ENCODE measurements at places on chromosomes 7 and 10. TPM values are rescaled to one million over a fixed set of nuclear protein-coding genes. Genes with fewer than 3 reads are reported as not detected.

Gene AKR1C4
- total RNA-seq: not detected

Gene ANKRD30A
- not detected for total RNA-seq

Gene RPS24
- 1,044 TPM for total RNA-seq

Gene VWDE
- 7.0 TPM for total RNA-seq

- peaks cover 2% of the 10 kb centered on the region for H3K36me3 ChIP-seq
- no peak for DNase-seq
- H3K4me1 ChIP-seq: peaks cover 4% of the 10 kb centered on the region
- no peak overlapping the region for H3K27ac ChIP-seq
- H3K4me3 ChIP-seq: no peak overlapping the region
- no peaks in the 10 kb centered on the region for H3K27me3 ChIP-seq
Measured at GRCh38 chr10:22810643-22811465, 96.5 kb upstream of the PIP4K2A start.

DNA sequence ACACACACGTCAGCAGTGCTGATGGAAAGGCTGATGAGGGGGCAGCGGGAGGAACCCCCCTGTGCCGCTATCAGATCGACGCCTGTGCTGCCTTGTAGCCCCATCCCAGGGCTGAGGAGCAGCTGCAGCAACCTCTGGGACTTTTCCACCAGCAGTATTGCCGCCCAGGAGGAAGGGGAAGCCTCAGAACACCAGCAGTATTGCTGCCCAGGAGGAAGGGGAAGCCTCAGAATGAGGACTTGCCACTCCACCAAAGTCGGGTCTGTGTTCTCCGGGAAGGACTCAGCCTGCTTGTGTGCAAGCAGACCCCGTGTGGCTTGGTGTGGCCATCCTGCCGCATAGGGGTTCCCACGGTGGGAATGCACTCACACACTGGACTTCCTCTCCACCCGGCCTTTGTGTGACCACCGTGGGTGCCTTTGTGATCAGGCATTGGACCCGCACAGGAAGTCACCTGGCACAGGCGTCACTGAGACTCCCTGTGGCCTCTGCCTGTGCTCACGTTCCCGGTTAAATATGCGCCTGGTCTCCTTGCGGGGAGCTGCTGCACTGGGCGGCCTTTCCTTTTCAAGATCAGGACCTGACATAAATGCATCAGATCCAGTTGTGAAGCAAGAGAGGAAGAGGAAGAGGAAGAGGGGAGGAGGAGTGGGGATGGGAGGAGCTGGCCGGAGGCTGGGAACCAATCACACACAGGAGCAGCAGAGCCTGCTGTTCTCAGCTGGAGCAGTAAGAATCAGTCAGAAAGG lies 248.5 kb downstream of the DNAJB6 start:
- peak overlapping the region; percentile 32 for H3K27ac ChIP-seq
- H3K4me1 ChIP-seq: peaks cover 2% of the 10 kb centered on the region
- DNase-seq: no peak
- no peaks in the 10 kb centered on the region for H3K36me3 ChIP-seq
- H3K4me3 ChIP-seq: peak overlapping the region; percentile 61
- H3K27me3 ChIP-seq: peaks cover 65% of the 10 kb centered on the region

GRCh38 chr7:29950480-29950879 lies 39.1 kb downstream of the SCRN1 start:
- H3K4me1 ChIP-seq: peaks cover 3% of the 10 kb centered on the region
- H3K27ac ChIP-seq: no peak overlapping the region
- H3K4me3 ChIP-seq: no peak overlapping the region
- no peak for DNase-seq
- H3K27me3 ChIP-seq: peaks cover 28% of the 10 kb centered on the region

- no peak overlapping the region for H3K4me3 ChIP-seq
- H3K27ac ChIP-seq: no peak overlapping the region
- no peak for DNase-seq
- H3K4me1 ChIP-seq: peaks cover 46% of the 10 kb centered on the region
Measured at GRCh38 chr7:127862525-127862924, 168.7 kb downstream of the LRRC4 start.

DNA sequence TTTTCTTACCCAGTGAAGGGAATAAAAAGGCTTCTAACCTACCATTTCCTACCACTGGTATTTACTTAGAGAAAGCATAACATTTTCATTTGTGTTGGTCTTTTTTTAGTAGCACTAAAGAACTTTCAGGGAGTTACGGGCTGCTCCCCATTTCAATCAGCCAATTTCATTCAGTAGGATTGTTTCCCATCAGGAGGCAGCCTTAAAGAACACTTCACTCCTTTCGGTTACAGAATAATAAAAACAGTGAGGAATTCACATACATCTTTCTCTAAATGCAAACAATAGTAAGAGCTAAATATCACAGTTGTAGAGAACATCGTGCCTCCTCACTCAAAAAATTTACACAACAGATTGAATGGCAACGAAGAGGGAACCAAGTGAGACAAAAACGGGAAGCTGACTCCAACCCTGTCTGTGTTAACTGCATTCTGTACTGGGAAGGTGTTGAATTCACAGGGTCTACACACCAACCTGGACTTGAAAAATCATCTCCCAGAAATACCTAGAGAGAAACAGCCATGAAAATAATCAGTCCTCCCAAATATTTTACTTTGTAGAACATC lies 55.5 kb upstream of the ABLIM1 start:
- H3K27me3 ChIP-seq: peaks cover 45% of the 10 kb centered on the region
- H3K4me1 ChIP-seq: peaks cover 2% of the 10 kb centered on the region
- no peak for DNase-seq
- peaks cover 3% of the 10 kb centered on the region for H3K36me3 ChIP-seq
- no peak overlapping the region for H3K27ac ChIP-seq
- H3K4me3 ChIP-seq: no peak overlapping the region

DNA sequence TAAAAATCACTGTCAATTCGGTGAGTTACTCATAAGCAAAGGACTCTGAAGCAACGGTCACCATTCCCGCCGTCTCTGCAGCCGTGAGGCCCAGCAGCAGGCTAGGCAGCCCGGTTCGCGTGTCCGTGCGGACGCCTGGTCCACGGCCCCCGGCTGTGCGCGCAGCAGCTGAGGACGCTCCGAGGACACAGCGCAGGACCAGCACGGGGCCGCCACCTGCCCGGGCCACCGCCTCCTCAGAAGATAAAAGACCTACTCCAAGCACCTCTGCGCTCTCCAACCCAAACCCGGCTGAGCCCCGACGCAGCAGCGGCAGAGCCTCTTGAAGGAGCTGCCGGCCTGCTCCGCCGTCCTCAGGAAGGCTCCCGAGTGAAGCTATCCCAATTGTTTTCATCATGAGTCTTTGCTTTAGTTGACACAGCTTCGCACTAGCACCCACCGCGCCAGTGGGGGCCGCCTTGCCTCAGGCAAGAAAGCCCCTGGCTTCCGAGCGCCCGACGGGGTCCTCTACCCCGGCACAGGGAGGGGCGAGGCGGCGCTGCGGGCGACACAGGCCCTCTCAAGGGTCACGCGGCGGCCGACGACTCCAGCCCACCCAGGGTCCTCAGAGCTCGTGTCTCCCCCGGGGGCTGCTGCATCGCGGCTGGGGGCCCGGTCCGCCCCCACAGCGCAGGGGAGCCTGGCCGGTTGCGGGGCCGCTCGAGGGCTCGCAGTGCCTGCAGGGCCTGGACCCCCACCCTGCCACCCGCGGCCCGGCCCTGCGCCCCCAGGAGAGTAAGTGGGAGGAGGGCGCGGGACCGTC lies 16.9 kb upstream of the GPR146 start:
- no peaks in the 10 kb centered on the region for H3K27me3 ChIP-seq
- DNase-seq: no peak
- H3K27ac ChIP-seq: no peak overlapping the region
- peaks cover 4% of the 10 kb centered on the region for H3K36me3 ChIP-seq

GRCh38 chr10:56279270-56279669 lies 81.8 kb downstream of the ZWINT start:
- H3K36me3 ChIP-seq: no peaks in the 10 kb centered on the region
- no peaks in the 10 kb centered on the region for H3K4me1 ChIP-seq
- H3K4me3 ChIP-seq: no peak overlapping the region
- no peak overlapping the region for H3K27ac ChIP-seq
- H3K27me3 ChIP-seq: no peaks in the 10 kb centered on the region
- no peak for DNase-seq

GRCh38 chr7:147151661-147152060 lies 1035.1 kb downstream of the CNTNAP2 start:
- H3K36me3 ChIP-seq: no peaks in the 10 kb centered on the region
- no peaks in the 10 kb centered on the region for H3K4me1 ChIP-seq
- H3K27ac ChIP-seq: no peak overlapping the region
- no peaks in the 10 kb centered on the region for H3K27me3 ChIP-seq
- no peak for DNase-seq

DNA sequence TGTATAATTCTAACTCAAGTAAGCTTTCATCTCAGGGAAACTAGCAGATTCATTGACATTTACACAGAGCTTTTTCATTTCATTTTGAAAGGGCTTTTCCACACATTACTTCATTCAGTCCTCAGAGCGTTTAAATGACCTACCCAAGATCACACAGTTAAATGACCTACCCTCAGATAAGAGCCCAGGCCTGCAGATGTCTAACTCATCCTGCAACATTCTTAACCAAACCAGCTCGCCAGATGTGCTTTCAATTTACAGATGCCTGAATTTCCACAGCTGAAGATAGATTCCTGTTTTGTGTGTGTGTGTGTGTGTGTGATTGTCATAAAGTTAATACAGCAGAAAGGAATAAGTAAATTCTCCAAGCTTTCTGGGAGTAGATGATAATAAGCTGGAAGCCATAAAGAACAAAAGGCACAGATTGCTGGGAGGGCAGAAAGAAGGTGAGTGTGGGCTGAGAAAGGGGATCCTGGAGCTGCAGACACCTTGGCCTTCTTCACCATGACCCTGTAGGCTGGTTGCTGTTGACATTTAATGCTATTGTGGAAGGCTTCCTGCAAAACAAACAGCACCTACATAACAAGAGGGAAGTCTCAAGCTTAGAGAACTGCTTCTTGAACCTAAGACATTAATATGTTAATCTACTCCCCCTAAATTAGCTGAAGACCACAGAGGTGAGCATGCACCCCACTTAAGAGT lies 489.7 kb upstream of the CELF2 start:
- H3K27me3 ChIP-seq: peaks cover 27% of the 10 kb centered on the region
- H3K4me1 ChIP-seq: no peaks in the 10 kb centered on the region
- no peak for DNase-seq
- no peak overlapping the region for H3K27ac ChIP-seq
